BJ (cell line): ENCODE measurements at places on chromosomes 16 and 17.

GRCh38 chr17:81404558-81405165, 9.4 kb downstream of the BAHCC1 start:
- no peak for DNase-seq

- DNase-seq = no peak
Measured at GRCh38 chr16:12320298-12320706, 343.8 kb downstream of the SNX29 start.

DNA sequence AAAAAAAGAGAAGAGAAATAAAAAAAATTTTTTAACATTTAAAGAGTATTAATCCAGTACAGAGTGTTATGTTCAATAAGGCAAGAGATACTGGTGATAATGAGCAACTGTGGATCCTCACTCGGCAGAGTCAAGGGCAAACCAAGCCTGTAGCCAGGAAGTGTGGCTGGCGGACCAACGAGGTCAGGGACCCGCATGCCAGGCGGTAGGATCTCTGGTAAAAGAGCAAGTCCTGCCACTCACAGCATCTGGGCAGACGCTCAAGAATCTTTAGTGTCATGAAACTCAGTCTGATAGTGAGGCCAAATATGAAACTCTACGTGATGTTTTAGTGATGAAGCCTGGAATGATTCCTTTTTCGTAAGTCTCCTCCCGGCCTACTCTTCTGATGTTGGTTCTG, 8.3 kb upstream of the GEMIN4 start:
- DNase-seq = no peak

DNA sequence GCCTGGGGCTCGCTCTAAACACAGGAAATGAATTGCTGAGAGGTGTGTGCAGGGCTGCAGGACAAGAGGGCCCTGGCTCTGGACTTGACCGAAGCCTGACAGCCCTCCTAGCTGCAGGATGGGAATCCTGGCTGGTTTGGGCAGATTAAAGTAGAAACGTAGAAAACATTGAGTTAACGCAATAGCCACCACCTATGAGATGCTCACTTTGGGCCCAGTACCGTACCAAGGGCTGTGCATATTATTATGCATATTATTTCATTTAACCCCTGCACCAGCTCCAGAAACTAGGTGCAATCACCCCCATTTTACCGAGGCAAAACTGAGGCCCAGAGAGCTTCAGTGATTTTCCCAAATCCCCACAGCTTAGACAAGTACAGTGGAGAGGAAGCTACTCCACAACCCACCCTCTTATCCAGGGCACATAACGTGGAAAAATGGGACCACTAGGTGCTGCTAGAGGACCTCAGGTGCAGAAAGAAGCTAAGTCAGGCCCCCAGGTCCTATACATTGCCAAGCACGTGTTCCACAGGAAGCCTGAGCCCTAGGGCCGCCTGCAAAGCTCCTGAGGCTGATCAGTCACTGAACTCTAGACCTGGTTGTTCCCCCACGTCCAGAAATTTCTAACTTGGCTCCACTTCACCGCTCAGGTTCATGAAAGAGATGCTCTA, 79.2 kb downstream of the MYH11 start:
- DNase-seq = no peak

- no peak for DNase-seq
Measured at GRCh38 chr16:88634141-88634993, 4.0 kb upstream of the IL17C start.

GRCh38 chr17:59002848-59003247, 103.8 kb downstream of the TRIM37 start:
- no peak for DNase-seq

- no peak for DNase-seq
Measured at GRCh38 chr17:28811651-28812090, 30.9 kb downstream of the FAM222B start.

DNA sequence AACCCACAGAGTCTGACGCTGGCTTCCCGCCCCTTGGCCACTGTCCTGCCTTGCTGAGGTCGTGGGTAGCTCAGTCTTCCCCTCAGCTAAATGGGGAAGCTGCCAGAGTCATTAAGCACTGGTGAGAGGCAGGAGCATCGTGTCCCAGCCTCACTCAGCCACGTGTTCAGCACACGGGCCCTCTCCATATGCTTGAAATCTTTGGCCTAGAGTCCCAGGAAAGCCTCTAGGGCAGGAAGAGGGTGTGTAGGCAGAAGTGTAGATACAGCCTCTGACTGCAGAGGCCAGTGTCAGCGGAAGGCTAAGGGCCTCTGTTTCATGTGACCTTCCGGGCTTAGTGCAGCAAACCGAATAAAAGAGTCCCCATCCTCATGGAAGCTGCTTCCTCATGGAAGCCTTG, 4.1 kb downstream of the DHODH start:
- DNase-seq = no peak

- DNase-seq = peak; percentile 51
Measured at GRCh38 chr17:44279666-44280391, 11.9 kb upstream of the SLC4A1 start.

DNA sequence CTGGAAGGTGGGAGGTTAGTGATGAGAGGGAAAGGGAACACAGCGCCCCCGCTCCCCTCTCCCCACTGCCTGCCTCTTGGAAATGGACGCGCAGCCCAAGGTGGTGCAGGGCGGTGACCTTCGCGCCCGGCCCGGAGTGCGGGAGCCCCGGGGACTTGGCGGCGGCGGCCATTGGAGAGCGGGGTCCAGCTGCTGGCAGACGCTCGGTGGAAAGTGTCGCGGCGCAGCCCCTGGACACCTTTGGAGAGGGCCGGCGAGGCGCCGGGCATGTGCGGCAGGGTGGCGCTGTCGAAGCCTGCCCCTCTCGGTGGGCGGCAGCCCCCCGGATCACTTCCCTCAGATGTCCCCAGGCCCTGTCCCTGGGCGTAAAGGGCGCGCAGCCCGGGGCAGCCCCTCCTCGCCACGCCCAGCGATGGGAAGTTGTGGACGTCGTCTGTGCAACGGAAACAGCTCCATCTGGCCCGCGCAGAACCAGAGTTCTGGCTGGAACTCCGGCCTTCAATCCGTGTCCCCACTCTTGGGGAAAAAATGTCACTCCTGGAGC, 16.7 kb downstream of the SALL1 start:
- DNase-seq = no peak

DNA sequence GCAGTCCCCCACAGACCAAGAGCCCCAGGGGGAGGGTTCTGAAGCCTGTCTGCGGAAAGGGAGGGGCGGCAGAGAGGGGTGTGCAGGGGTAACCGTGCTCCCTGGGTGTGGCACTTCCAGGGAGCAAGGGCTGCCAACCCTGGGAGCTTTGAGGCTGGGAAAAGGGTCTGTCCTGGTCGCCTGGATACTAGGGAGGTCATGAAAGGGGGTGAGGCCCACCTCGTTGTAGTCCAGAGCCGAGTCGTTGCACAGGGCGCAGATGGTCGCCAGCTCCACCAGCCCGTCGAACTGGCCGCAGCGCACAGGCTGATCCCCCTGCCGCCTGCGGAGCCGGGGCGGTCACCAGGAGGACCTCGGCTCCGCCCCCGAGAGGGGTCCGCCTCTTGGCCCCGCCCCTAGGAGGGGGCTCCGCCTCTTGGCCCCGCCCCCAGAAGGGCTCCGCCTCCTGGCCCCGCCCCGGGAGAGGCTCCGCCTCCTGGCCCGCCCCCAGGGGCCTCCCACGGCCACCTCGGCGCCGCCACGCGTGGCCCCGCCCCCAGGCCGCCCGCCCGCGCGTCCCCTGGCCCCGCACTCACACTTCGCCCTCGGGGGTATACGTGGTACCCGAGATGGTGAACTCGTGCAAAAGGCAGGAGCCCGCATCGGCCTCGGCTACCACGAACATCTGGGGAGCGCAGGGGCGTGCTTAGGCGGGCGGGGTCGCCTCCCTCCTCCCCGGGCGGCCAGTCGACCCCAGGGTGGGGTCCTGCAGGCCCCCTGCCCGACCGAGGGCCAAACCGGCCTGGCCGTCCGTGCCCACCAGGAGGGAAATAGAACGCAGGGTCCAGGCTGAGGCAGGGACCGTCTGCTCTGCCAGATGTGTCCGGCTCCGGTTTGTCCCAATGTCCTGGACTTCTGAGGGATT, 19.5 kb downstream of the ATP2A3 start:
- DNase-seq = no peak

DNA sequence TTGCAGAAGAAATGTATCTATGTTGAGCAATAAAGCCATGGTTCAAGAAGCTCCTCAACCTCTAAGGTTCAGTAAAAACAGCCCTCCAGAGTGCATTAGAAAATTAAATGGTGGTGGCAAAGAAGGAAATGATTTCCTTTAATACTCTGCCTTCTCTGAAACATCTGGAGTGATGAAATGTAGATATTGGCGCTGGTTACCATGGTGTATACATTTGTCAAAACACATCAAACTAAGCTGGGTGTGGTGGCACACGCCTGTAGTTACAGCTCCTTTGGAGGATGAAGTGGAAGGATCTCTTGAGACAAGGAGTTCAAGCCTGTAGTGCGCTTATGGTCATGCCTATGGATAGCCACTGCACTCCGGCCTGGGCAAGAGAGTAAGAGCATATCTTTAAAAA, 6.0 kb downstream of the CAPNS2 start:
- no peak for DNase-seq

- DNase-seq = peak; percentile 92
Measured at GRCh38 chr17:15920758-15921239, 24.1 kb upstream of the ADORA2B start.

- no peak for DNase-seq
Measured at GRCh38 chr16:27847030-27847550, 216.4 kb downstream of the GSG1L start.

DNA sequence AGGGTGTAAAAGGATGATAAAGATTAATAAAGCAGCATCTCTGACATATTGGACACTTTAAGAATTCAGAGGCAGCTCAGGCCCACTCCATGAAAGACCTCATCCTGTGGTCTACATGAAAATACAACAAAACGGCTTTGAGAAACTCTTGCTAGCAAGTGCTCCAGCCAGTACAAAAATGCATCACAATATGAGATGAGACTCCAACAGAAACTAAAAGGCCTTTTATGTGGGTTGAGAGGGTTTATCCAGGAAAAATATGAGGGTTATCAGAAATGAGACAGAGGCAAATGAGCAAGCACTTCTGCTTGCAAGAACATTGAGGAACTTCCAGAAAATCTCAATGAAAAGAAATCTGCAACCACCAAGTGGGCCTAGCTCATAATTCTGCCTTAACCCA, 65.7 kb downstream of the LITAF start:
- DNase-seq = no peak

- no peak for DNase-seq
Measured at GRCh38 chr16:78244131-78244895, 144.9 kb downstream of the WWOX start.

DNA sequence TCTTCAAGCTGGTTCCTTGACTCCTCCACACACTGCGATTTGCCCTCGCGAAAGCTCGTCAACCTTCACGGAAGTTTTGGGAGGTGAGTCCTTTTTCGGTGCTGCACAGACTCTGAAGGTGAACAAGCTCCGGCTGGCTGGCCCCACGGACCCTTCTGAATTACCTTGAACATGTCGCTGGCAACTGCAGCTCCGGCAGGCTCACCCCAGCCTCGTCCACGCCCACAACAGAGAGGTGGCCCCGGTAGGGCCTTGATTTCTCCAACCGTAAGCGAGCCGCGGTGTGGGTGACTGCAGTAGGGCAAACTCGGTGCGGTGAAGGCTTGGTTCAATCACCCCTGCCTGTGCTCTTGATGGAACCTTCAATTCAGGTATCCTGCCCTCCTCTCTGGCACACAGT, 1020.7 kb upstream of the GOT2 start:
- DNase-seq = no peak

GRCh38 chr16:74743668-74744299, 30.8 kb downstream of the FA2H start:
- DNase-seq = no peak

- no peak for DNase-seq
Measured at GRCh38 chr16:10613785-10614485, 33.5 kb upstream of the EMP2 start.

GRCh38 chr16:31513126-31513525, 4.9 kb upstream of the RUSF1 start:
- DNase-seq = peak; percentile 42

GRCh38 chr17:39547713-39548478, 59.8 kb downstream of the NEUROD2 start:
- no peak for DNase-seq

- DNase-seq = no peak
Measured at GRCh38 chr16:88650749-88651275, at the start of gene CYBA. Gene CYBA, minus strand, starts transcription at chr16:88651053. Its CDS starts 40 bp downstream, at chr16:88651013.

DNA sequence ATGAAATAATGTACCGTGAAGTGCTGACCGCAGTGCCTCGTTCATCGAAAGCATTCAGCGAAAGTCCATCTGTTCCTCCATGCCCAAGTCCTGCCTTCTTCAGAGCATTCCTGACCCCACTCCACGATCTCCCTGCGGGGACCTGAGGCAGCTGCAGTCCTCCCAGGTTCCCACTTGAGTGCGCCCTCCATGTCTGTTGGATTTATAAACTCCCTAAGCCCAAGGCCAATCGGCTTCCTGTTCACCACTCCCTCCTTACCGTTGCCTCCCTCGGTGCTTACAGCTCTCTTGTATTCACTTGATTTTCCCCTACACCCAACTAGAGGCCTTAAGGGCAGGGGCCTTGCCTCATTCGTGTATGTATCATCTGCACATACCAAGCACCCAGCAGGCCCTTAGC, 2.8 kb downstream of the RAD51D start:
- no peak for DNase-seq

DNA sequence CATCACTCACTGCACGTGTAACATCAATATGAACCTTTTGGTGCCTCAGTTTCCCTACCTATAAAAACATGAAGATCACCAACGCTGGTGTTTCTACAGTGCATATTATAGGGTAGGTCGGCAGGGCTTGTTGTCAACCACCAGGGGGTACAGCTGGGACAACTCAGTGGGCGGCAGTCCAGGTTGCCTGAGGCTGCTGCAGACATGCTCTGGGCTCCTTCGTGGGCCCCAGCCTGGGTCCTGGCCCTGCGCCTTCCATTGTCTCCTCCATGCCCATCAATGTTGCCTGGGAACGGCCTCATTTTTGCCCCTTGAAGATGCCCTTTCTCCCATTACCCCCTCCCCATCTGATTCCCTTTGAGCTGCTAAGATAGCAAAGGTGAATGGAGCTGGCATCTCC, 89.8 kb downstream of the GSG1L start:
- DNase-seq = no peak

- DNase-seq = no peak
Measured at GRCh38 chr17:78397681-78398101, 19.2 kb downstream of the PGS1 start.
